ENCODE measurements at places on chromosomes 4 and X. TPM values are rescaled to one million over a fixed set of nuclear protein-coding genes. Genes with fewer than 3 reads are reported as not detected.

- DNase-seq: no peak
Observed at GRCh38 chr4:82810176-82810575, 11.6 kb upstream of the SCD5 start.

The PSAPL1 gene
- polyA plus RNA-seq: 11.0 TPM

- no peak for DNase-seq
Observed at GRCh38 chr4:135917011-135917410, 1615.3 kb downstream of the PCDH18 start.

The PLK4 gene
- 31.3 TPM for polyA plus RNA-seq

The SGCB gene
- polyA plus RNA-seq: 32.8 TPM

GRCh38 chrX:24154490-24155034 is 5.0 kb downstream of the ZFX start:
- no peak for DNase-seq

The TREX2 gene
- 0.51 TPM for polyA plus RNA-seq

- DNase-seq: no peak
Observed at GRCh38 chr4:23422878-23423277, 467.0 kb downstream of the PPARGC1A start.

- no peak for DNase-seq
Observed at GRCh38 chrX:5979338-5979737, 249.3 kb downstream of the NLGN4X start.

- DNase-seq: no peak
Observed at GRCh38 chr4:169675825-169676224, 55.4 kb downstream of the CLCN3 start.

The LUZP4 gene
- 11.2 TPM for polyA plus RNA-seq

The TRAPPC2 gene
- 7.1 TPM for polyA plus RNA-seq

The ADH5 gene
- 119 TPM for polyA plus RNA-seq

The GLOD5 gene
- 0.83 TPM for polyA plus RNA-seq

The GPR173 gene
- polyA plus RNA-seq: 2.4 TPM

DNA sequence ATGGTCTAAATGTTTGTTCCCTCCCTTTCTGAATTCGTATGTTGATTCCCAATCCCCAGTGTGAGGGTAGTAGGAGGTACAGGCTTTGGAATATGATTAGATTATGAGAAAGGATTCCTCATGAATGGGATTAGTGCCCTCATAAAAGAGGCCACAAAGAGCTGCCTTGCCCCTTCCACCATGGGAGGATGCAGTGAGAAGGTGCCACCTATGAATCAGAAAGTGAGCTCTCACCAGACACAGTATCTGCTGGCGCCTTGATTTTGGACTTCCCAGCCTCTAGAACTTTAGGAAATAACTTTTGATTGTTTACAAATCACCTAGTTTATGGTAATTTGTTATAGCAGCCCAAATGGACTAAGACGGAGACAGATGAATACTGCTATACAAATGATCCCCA is 3.6 kb downstream of the ATP10D start:
- DNase-seq: no peak

DNA sequence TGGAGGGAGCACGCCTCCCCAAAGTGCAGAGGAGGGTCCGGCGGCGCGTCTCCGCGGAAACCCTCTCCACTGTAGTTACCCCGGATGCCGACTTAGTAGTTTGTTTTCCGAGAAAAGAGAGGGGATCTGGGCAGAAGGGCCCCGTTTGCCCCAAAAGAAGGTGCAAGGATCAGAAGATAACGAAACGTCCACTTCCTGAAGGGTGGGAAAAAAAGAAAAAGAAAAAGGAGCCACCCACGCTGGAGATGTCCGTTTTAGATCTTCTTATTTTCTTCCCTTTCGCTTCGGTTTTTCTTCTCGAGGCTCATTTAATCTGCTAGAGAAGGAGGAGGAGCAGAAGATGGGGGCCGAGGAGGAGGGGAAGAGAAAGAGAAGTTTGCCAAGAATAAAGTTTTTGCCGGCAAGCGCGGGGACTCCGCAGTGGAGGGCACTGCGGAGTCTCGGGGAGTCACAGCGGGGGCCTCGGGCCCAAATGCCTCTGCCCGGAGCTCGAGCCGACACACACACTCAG is 517 bp downstream of the LEF1 start:
- DNase-seq: no peak

The DRD5 gene
- 0.34 TPM for polyA plus RNA-seq

- no peak for DNase-seq
Observed at GRCh38 chrX:122055979-122056715, 1008.7 kb downstream of the GLUD2 start.

DNA sequence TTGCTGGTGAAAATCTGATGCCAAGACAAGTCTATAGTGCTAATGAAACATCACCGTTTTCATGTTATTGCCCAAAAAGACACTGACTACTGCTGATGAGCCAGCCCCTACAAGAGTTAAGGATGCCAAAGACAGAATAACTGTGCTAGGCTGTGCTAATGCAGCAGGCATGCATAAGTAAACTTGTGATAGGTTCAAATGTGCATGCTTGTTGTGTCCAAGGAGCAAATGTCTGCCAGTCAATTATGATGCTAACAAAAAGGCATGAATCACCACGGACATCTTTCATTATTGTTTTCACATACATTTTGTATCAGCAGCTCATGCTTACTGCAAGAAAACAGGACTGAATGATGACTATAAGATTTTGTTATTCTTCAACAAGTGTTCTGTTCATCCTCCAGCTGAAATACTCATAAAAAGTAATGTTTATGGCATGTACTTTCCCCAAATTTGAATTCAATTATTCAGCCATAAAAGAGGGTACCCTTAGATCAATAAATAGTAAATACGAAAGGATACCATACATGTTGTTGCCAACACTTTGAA is 306.9 kb upstream of the ARSJ start:
- DNase-seq: no peak

The CYLC1 gene
- 5.8 TPM for polyA plus RNA-seq

The IL3RA gene
- 3.4 TPM for polyA plus RNA-seq

Data from testis (tissue), 5 donors.